Germinal center (tissue), 1 donor: ENCODE measurements at places on chromosomes 5 and 9.
A peak's percentile ranks its signal among the peaks of the same experiment; 100 is the strongest.

DNA sequence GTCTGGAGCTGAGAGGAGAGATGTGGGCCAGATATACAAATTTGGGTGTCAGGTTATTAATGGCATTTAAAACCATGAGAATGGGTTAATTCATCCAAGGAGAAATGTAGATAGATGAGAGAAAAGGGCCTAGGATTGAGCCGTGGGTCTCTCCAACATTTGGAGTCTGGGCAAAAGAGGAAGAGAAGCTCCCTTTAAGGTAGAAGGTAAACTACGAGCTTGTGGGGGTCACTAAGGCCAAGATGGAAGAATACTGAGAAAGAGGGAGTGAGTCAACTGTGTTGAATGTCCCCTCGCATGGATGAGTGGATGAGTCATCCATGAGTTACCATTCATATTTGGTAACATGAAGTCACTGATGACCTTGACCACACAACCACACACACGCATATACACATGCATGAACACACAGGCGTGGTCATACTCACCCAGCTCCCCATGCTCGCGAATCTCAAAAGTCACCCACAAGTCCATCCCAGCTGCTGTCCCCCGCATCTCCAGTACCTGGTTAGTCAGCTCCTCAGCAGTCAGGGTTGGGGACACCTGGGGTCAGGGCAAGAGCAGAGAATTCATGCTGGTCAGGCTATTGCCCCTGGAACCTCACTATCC is 6.8 kb upstream of the FCHSD1 start:
- DNase-seq, result no peak

DNA sequence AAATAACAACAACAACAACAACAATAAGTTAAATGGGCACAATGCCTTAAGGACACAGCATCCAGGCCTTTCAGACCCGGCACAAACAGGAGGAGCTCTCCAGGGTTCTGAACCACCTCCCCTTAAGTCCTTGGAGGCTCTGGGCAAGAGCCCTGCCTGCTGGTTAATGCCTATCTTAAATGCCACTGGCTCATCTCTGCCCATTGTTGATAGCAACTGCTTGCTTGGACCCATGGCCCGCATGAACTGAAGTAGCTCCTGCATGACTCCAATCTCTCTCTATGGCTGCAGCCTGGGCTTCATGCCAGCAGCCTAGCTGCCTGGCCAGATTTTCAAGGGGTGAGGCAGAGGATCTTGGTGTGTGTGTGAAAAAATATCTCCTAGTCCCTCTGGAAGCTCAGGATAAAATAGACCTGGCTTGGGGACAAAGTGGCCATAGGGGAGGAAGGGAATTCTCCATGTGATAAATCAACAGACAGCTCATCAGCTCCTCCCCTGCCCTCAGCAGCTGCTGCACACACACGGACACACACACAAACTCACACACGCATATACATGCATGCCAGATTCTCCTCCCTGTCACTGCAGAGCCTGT is 27.4 kb downstream of the FAM219A start:
- DNase-seq, result peak; percentile 21

GRCh38 chr5:62791059-62791458 is 212.4 kb downstream of the LRRC70 start:
- DNase-seq, result no peak

DNA sequence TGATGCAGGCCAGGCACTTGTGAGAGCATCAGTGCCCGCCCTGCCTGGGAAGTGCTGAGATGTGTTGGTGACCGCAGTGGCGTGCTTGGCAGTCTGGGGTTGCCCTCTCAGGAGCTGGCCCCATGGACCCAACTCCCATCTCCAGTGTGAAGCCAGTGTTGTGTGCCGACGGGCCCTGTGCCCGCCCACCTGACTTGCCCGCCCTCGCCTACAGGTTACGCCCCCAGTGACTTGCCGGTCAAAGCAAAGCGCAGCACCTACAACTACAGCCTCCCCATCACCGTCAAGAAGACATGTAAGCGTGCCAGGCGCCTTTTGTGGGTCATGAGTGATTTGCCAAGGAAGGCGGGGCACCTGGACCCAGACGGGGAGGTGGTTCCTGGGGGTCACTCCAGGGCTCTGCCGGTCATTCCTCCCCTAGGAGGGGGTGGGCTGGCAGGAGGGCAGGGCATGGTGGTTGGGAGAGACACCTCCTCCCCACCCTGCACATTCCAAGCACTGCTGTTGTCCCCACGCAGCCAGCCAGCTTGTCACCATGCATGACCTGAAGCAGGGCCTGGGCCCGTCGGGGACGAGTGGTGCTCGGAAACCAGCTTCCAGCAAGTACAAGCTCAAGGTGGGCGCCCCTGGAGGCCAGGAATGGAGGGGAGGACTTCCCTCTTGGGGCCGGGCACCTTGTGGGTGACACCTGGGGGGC is 7.4 kb upstream of the CEL start:
- DNase-seq, result no peak

DNA sequence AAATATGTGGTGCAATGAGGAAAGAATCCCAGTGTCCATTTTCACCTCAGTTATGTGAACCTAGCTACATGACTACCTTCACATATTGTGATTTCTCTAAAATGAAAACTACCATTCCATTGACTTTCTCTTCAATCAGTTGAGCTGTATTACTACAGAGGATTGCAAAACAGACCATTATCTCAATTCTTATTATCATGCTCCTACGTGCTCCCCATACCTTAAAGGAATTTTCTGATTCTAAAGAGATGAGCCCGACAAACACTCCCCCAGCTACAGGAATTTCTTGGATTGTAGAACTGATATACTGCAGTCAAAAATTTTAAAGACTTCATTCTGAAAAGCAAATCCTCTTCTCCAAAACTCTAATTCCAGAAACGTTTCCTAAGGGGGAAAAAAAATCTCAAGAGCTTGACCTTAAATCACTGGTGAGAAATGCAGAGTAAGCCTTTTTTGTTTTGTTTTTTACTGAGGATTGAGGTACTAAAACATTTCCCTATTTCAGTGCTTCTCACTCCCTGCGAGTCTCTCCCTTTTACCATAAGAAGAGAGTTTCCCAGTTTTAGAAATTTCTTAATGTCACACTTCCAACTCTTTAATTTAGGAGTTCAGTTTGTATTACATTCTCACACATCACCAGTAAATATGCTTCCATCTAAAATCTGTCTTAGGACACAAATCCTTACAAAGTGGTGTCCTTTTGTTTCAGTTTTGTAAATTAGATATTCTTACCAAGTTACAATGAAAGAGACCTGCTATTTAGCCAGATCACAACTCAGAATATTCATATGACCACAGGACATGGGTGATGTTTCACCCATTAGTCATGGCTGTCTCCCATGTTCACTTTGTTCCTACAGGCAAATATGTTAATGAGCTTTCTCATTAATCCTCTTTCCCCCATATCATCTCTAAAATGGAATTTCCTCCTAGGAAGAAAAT is 203.8 kb downstream of the TSSK1B start:
- DNase-seq, result no peak

- DNase-seq, result no peak
These were observed 7.3 kb upstream of the SPARC start for GRCh38 chr5:151694035-151694485.

DNA sequence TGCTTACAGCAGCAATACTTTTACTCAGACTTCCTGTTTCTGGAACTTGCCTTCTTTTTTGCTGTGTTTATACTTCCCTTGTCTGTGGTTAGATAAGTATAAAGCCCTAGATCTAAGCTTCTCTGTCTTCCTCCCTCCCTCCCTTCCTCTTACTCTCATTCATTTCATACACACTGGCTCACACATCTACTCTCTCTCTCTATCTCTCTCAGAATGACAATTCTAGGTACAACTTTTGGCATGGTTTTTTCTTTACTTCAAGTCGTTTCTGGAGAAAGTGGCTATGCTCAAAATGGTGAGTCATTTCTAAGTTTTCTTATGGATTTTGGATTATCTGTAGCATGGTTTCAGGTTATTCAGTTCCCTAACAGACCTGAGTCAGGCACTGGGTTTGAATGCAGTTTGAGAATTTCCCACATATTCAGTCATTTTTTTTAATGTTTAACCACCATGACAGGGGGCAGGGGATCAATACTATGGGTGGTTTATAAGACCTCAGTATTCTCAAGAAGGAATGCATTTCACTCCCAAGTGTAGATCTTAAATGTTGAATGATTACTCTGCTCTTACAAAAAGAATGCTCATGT is at the start of gene IL7R:
Gene IL7R, plus strand, starts transcription at position 127 of the 587 bp plus-strand sequence. Its CDS starts 87 bp downstream, at position 214.
- no peak for DNase-seq

DNA sequence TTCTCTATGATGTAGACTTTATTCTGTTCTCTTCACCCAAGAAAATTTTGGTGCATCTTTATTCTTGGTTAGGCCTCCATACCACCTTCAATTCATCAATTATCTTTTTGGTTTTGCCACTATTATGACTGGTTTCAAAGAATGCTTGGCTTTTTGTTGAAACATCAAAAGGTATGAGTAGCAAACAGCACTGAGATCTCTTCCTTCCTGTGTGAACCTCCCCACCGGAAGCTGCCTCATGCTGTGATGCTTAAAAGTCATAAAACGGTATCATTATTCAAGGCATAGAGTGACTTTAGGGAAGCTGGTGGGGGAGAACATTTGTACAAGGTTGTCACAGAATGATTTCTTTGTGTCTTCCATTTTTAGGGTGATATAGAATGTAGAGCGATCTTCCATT is 70.6 kb downstream of the IQGAP2 start:
- no peak for DNase-seq

DNA sequence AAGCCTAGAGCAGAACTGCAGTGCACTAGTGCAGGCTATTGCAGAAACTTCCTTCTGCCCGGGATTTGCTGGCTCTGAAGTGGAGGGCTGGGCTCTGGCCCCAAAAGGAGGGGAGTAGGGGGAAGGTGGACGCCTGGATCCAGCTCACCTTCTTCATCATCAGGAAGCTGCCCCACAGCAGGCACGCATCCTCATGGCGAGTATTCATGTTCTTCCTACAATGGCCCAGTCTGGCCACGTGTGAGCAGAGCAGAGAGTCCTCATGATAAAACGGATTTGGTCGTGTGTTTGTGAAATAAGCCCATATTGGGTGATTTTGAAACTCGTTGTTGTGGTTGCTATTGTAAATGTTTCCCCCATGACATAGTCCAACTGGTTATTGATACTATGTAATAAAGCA is 8.2 kb upstream of the GLIPR2 start:
- no peak for DNase-seq

DNA sequence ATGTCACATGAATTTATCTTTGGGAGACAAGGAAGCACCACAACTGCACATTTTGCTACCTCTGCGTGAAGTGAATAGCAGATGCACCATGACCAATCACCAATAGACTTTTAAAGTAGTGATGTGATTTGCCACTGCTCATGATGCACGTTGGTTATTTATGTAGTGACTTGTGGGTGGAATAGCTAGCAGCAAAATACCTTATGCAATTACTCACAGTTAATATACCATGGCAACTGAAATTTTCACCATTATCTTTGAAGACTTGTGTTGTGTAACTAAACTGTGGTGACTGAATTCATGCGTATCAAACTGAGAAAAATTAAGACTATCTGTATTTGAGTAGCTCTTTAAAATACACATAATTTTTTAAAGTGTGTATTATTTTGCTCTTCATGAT is 46.2 kb upstream of the TUSC1 start:
- no peak for DNase-seq

GRCh38 chr9:22343218-22343611 is 103.4 kb upstream of the DMRTA1 start:
- no peak for DNase-seq

DNA sequence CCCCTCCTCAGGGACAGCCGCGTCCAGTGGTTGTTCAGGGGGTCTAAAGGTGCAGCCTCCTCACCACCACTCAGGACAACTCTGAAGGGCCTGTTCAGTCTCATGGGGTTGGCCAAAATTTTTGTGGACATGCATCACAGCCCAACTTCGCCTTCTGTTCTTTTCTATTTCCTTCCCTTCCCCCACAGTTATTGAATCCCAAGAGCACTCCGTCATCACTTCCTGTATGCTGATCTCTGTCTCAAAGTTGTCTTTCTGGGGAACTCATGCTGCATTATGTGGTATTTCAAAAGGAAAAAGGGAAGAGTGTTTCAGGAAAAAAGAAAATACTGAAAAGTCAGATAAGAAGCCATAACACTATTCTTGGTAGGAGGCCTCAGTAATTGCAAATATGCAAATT is 355.4 kb downstream of the CAAP1 start:
- DNase-seq, result no peak

DNA sequence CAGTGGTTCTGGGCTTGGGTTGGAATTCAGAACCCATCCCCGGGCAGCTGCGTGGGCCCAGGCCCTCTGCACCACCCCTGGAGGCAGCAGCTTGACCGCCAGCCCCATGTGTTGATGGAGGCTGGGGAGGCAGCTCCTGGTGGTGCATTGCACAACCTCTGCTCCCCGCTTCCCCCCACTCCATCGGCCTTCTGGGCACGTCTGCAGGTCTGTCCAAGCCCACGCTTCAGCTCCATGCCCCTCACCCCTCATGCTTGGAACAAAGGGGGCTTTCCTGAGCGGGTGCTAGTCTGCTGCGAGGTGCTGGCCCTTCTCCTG is 1.4 kb downstream of the NCS1 start:
- no peak for DNase-seq

GRCh38 chr5:11251247-11251646 is 490.2 kb upstream of the DAP start:
- DNase-seq, result no peak

GRCh38 chr9:93663877-93664548 is 87.6 kb downstream of the PHF2 start:
- no peak for DNase-seq

DNA sequence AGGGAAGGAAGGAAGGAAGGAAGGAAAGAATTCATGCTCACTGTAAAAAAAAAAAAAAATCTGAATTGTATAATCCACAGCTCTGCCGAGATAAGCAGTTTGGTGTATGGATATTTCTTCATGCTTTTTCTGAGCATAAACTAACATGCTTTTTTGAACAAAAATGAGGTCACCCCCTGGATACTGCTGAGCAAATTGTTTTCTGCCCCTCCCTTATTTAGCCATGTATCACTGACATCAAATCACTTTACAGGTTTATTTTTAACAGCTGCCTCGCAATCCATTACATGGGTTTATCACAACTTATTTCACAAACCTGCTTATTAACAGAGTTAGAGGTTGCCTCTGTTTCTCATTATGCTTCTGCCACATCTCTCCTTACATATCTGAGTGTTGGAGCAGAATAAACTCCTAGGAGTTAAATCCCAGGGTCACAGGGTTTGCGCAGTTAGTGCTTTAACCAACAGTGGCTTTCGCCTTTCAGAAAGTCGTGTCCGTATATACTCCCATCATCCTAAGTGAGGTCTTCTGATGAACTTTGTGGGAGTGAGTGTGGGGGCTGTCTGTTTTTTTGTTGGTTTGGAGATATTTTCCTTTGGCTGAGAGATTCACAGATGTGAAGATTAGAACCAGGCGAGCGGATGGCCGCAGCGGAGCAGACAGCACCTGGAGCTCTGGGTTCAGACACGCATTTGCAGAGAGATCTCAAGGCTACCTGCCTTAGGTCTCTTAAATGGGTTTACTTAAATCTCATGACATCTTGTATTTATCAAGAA is 57.7 kb downstream of the AK8 start:
- no peak for DNase-seq

DNA sequence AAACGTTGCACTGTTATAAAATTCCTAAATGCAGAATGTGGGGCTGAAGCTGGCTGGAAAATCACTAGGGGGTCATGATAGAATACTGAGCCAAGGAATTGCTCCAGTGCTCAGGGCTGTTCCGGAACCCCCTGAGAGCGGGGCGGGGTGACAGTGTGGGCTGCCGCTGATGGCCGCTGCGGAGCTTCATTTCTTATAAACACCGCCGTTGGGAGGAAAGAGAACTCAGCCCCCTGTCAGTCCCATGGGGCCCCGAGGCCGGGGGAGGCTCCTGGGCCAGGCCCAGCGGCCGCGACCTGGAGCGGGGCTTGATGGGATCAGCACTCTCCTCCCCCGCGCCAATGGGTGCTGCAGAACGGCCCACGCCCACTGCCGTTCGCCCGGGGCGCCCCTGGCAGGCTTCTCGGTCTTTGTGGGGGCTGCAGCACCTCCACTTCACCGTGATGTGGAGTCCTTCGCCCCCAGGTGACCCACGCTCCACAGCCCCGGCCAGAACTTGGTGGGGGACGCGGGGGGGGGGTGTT is 5.2 kb upstream of the IRF1 start:
- DNase-seq, result peak; percentile 87
